Activated CD8-positive, alpha-beta memory T cell treated with anti-CD3 and anti-CD28 coated beads, Interleukin-2, amount 10 ng/mL, durations not matched to agents 7 days and 5 days (primary cell): ENCODE measurements at places on chromosomes 2 and 18.

DNA sequence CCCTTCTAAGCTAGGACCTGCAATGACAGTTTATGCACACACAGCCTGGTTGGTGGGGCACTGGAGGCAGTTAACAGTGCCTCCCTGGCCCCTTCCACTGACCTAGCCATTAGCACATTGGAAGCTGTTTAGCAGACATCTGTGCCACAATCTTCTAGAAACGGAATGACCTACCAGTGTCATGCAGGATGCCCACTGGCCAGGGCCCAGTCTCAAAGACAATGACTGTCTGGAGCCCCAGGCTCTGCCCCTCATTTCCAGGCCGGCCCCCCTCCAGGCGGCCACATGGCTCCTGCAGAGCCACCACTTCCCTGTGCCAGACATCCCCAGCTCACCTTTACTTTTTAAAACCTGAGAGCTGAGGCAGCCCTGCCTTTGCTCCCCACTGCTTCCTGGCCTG is 123.5 kb upstream of the CAPN13 start:
- H3K27ac ChIP-seq = no peak overlapping the region
- H3K4me1 ChIP-seq = peaks cover 2% of the 10 kb centered on the region
- H3K4me3 ChIP-seq = no peak overlapping the region
- DNase-seq = no peak
- no peaks in the 10 kb centered on the region for H3K36me3 ChIP-seq
- H3K27me3 ChIP-seq = no peaks in the 10 kb centered on the region

DNA sequence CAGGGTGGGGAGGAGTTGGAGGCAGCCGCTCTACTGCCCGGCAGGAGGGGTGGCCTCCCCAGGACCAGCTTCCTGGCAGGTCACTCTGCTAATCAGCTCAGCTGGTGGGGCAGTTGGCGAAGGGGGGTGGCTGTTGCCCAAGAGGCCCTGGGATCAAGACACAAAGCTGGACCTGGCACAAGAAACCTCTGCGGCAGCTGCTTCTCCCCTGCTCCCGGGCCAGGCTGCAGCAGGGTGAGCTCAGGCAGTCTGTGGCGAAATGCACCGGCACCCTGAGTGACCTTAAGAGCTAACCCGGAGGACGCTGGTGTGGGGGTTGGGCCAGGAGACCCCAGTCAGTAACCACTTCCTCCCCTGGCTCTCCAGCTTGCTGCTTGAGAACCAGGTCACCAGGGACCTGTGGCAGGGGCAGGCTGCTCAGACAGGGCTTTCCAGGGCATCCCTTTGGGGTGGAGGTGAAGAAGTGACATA is 31.1 kb downstream of the TOGARAM2 start:
- no peaks in the 10 kb centered on the region for H3K27me3 ChIP-seq
- peak; percentile 89 for DNase-seq
- H3K4me3 ChIP-seq = peak overlapping the region; percentile 90
- peaks cover 83% of the 10 kb centered on the region for H3K4me1 ChIP-seq
- H3K36me3 ChIP-seq = peaks cover 7% of the 10 kb centered on the region

DNA sequence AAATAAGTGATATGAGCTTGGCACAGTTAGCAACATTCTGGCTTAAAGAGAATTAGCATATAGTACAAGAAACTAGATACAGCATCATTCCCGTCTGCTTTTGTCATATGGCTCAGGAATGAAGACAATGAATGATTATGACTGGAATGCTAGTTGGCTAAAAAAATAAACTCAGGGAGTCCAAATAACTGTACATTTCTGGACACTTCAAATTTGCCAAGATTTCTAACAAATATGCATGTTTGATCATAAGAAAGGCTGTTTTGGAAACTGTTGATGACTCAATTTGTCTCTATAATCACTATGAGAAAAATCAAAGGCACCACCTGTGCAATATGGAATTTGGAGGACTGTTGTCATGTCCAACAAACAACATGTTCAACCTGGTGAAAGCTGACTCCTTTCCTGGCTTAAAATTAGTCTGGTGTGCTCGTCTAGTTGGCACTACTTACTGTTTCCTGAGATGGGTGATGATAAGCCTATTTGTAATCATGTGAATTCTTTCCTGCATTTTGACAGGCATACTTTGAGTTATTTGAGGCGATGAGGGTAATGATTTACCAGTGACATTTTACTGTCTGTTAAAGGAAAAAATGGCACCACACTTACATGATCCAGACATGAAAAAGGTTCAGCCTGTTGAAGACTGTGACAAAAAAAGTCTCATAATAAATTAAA is 133.9 kb upstream of the CDH20 start:
- H3K27ac ChIP-seq = no peak overlapping the region
- H3K36me3 ChIP-seq = no peaks in the 10 kb centered on the region
- no peak overlapping the region for H3K4me3 ChIP-seq
- H3K4me1 ChIP-seq = no peaks in the 10 kb centered on the region
- no peaks in the 10 kb centered on the region for H3K27me3 ChIP-seq

DNA sequence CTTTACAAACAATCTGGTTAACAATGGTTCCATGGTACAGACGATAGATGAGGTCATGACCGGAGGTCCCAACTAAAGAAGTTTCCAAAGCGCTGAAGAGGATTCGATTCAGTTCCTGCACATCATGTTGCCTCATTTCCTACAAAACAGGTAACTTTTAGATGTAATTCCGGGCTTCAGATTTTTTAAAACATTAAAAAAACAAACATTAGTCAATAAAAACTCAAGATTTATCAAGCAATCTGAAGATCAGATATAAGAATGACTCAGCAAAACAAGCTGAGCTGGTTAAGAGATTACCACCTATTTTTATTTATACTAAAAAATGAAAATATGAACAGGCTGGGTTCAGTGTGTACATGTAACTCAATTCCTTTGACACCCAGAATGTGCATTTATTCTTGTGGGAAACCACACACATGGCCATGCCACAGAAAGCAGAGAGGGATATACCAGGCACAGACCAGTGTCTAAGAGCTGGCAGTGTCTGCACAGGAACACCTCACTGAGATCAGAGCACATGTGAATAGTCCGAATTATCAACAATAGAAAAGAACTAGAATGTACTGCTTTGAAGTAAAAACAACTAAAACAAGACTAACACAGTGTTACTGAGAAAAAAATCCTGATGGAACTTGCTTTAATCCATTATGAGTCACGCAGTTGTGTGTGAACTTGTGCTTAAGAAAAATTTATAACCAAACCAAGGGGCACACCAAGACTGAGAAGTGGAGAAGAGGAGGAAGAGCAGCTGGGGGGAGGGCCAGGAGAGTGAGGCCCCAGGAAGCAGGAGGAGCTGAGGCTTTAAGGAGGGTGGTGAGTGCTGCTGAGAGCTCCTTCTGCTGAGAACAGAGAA is 9.5 kb downstream of the USP40 start:
- H3K27ac ChIP-seq = peak overlapping the region; percentile 55
- no peak for DNase-seq
- peaks cover 10% of the 10 kb centered on the region for H3K4me1 ChIP-seq
- H3K4me3 ChIP-seq = no peak overlapping the region
- peaks cover 8% of the 10 kb centered on the region for H3K36me3 ChIP-seq

DNA sequence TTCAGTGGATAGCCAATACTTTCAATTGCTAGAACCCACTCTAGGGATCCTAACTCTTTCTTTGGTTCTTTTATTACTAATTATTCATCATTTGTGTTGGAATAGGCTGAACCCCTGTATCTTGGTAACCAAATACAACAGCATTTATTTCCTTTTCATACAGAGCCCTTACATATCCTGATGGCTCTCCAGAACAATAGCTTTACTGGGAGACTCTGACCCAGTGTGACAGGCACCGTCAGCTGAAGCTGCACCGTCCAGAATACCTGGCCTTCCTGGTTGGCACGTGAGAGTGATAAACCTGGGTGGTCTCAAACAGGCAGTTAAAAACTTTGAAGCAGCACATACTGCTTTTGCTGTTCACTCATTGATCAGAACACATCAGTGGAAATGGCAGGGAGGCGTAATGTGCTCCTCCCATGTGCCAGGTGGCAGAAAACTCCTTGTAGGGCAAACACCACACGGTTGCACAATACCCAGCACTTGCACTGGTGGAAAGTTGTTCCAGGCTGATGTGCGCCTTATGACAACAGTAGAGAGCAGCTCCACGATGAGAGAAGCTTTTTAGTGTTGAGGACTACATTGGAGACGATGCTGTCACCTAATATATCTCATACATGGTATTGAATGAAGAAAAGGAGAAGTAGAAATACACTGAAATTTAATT is 456.2 kb downstream of the PARD3B start:
- H3K36me3 ChIP-seq = no peaks in the 10 kb centered on the region
- H3K4me1 ChIP-seq = peaks cover 7% of the 10 kb centered on the region
- no peaks in the 10 kb centered on the region for H3K27me3 ChIP-seq
- no peak overlapping the region for H3K4me3 ChIP-seq
- no peak for DNase-seq
- H3K27ac ChIP-seq = no peak overlapping the region

- H3K27ac ChIP-seq = peak overlapping the region; percentile 47
- DNase-seq = no peak
- H3K27me3 ChIP-seq = no peaks in the 10 kb centered on the region
- H3K4me3 ChIP-seq = no peak overlapping the region
- peaks cover 71% of the 10 kb centered on the region for H3K36me3 ChIP-seq
Observed at GRCh38 chr18:3256693-3257626, 5.0 kb upstream of the MYL12B start.

DNA sequence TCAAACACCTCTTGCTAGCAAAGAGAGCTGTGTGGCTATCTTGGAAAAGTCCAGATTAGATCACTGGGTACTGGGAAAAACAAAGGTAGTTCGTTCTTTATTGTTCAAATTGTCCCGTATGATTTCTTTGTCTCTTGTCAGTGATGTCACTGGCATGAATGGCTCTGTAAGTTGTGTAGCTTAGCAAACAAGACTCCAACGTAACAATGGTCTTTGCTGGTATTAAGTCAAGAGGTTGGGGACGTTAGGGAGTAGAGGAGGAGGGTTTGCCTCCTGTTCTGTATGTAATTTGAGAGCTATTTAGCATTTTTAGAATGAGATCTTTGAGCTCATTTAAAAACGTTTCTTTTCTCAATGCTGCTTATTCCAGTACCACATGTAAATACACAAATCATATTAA is 216.5 kb upstream of the SP5 start:
- H3K27ac ChIP-seq = no peak overlapping the region
- peaks cover 41% of the 10 kb centered on the region for H3K27me3 ChIP-seq
- H3K4me3 ChIP-seq = no peak overlapping the region
- H3K36me3 ChIP-seq = no peaks in the 10 kb centered on the region

- peaks cover 11% of the 10 kb centered on the region for H3K27me3 ChIP-seq
- no peak overlapping the region for H3K27ac ChIP-seq
- no peak overlapping the region for H3K4me3 ChIP-seq
- DNase-seq = no peak
- no peaks in the 10 kb centered on the region for H3K4me1 ChIP-seq
- H3K36me3 ChIP-seq = no peaks in the 10 kb centered on the region
Observed at GRCh38 chr2:170586571-170587095, 128.5 kb upstream of the SP5 start.
